ENCODE measurements at places on chromosomes 1 and 21.

GRCh38 chr21:45386336-45386727 lies 18.6 kb upstream of the COL18A1 start:
- DNase-seq = no peak

- no peak for DNase-seq
Measured at GRCh38 chr1:193703655-193704054, 517.2 kb upstream of the B3GALT2 start.

DNA sequence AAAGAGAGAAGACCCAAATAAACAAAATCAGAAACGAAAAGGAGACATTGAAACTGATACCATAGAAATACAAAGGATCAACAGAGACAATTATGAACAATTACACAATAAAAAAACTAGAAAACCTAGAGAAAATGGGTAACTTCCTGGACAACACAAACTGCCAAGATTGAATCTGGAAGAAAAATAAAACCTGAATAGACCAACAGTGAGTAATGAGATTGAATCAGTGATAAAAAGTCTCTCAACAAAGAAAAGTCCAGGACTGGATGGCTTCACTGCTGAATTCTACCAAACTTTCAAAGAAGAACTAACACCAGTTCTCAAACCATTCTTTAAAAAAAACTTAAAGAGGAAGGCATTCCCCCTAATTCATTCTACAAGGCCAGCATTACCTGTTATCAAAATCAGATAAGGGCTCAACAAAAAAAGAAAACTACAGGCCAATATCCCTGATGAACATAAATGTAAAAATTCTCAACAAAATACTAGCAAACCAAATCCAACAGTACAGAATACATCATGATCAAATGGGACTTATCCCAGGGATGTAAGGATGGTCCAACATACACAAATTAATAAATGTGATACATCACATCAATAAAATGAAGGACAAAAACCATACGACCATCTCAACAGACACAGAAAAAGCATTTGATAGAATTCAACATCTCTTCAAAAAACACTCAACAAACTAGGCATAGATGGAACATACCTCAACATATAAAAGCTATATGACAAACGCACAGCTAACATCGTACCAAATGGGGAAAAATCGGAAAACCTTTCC lies 119.9 kb downstream of the ACBD6 start:
- no peak for DNase-seq

- no peak for DNase-seq
Measured at GRCh38 chr1:241842565-241842964, 5.4 kb upstream of the EXO1 start.

DNA sequence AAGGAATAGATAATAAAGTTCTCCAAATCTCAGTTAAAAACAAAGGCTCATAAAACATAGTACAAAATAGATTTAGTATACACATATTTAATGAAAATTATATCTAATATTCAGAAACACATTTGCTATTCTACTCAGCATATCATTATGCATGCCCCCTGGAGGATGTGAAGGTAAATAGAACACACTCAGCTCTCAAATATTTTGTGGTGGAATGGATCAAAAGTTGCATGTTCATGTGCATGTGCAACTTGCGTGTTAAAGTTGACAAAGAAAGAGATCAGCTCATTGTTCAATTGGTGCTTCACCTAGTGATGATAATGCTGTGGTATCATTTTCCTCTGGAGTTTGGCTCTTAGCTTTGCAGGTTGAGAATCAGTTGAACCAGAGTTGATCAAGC lies 4.9 kb upstream of the ZNF644 start:
- no peak for DNase-seq

DNA sequence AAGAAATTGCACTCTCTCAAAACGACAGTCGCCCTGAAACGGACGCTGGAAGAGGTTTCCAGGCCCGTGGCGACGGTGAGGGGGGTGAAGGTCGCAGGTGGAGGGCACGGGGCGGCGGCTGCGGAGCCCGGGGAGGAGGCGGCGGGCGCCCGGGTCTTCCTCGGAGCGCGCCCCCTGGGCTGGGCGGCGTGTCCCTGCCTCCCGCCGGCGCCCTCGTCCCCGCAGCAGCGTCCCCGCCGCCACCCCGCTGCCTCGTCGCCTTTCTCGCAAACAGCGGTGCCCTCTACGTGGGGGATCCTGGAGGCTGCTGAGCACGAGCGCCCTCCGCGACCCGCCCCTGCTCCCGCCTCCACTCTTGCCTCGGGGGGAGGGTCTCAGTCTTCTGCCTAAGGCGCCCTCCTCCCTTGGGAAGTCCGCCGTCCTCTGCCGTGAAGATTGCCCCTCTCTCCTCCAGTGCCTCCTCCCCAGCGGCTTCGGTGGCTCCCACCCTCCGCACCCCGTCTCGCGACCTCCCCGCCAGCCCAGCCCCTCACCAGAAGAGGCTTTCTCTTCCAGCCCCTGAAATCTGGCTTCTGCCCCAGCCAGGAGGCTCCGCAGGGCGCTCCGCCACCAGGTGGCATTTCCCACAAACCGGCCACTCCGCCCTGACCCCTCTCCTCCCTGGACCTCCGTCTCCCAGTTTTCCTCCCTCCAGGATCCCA lies 227.4 kb downstream of the SDCCAG8 start:
- peak; percentile 22 for DNase-seq

- no peak for DNase-seq
Measured at GRCh38 chr21:29501451-29501850, 202.7 kb downstream of the BACH1 start.

DNA sequence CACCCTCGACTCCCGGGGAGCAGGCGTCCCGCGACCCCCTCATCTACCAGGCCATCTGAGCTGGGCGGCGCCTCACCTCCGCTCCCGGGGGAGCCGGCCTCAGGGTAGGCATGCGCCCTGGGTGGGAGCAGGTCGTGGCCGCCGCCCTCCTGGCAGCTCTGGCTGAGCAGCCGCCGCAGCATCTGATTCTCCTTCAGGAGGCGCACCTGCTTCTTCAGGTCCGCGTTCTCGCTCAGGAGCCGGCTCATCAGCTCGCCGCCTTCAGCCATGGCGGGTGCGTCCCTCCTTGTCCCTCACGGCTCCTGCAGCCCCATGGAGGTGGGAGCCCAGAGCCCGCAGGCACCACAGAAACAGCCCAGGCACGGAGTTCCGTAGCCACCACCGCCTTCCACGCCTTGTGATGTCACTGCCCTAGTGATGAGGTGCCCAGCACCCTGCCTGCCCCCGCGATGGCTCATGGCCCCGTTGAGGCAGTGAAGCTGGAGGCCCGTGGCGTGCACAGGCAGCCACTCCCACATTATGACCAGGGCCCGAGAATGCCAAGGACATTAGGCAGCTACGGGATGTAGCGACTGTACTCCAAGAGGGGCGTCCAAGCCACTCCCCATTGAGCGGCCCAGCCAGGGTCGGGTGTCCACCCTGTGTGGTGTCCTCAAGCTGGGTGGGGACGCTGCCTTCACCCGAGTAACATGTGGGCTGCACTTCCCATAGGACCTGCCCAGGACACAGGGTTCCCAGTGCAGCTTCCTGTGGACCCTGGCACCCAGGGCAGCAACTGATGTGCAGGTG lies 1.5 kb downstream of the SPATC1L start:
- DNase-seq = no peak

DNA sequence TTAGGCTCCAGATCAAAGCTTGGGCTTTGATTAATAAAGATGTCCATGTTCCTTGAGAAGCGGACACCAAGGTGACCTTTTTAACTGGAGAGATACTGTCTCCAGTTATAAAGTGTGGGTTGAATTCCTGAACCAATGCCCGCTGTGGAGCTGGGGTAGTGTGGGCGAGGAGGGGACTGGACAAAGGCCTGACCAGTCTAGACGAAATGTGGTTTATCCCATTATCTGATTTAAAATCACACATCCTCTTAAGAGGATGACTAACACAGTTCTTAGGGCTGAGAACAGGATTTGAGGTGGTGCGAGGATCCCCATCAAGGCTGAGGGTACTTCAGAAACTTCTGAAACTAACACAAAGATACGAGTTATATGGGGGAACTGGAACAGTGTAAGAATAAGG lies 84.5 kb upstream of the GCLM start:
- no peak for DNase-seq

DNA sequence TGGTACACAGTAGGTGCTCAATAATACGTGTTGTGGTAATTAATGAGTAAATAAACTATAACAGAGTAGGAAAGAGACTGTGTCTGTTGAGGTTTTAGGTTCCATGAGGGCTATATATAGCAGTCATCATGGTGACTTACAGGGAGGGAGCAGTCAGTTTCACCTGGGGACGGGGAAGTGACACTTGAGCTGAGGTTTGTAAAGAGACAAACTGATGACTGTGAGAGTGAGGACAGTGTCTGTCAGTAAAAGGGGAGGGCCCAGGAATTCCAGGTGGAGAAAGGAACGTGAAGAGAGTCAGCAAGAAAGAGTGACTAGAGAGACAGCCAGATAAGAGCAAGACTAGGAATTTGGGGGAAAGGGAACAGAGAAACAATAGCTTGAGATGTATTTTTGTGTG lies 30.2 kb downstream of the ABCA4 start:
- DNase-seq = no peak

DNA sequence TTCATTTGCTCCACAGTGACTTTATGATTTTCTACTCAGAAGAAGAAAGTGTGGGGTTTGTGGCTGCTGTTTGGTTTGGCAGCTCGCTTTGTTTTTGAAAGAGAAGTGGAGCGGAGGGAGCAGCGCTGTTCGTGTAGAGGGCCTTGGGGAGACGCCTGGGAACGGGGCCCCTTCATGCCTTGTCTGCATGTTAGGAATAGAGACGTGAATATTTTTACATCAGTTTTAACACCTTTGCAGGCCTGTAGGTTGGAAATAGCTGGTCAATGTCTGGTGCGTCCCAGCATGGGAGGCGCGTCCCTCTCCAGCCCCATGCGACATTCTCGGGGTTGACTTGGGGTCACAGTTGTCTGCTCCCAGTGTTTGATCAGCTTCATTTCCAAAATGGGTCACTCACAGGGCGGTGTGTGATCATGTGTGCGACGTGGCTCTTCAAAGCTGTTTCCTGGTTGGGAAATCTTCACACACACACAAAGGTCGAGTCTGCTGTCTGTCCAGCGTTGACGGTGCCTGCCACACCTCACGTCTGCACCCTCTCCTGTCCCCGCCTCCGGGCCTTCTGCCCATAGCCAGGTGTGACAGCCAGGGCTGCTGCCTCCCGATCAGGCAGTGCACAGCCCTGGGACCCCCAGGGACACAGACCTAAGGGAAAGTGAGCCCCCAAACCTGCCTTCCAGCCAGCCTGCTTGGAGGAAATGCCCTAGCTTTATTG lies 149.2 kb downstream of the PSMG1 start:
- no peak for DNase-seq
